Activated CD8-positive, alpha-beta memory T cell treated with anti-CD3 and anti-CD28 coated beads, Interleukin-2, amount 50 U/mL, for 4 hours (primary cell): ENCODE measurements at places on chromosomes 6 and 20.

DNA sequence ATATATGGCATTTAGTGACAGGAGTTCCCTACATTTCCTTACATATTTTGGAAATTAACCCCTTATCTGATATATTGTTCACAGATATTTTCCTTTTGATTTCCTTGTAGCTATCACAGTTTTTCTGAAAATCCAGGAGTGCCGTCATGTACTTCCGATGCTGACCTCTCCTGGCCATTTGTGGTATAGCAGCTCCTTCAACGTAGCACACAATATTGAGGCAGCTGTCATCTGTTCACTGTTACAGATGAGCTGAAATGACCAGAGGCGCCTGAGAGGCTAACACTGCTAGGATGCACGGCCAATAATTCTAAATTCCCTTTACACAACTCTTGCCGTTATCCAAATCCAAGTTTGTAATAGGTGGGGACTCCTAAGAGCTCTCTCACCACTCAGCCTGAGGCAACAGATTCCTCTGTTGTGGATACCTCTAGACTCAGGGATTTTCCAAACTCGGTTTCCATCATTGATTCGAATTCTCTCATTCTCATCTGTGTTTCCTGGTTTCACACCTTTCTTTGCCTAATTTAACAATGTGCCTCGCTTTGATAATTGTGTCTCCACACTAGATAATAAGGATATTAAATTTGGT lies 53.0 kb downstream of the MMUT start:
- peak; percentile 53 for DNase-seq

DNA sequence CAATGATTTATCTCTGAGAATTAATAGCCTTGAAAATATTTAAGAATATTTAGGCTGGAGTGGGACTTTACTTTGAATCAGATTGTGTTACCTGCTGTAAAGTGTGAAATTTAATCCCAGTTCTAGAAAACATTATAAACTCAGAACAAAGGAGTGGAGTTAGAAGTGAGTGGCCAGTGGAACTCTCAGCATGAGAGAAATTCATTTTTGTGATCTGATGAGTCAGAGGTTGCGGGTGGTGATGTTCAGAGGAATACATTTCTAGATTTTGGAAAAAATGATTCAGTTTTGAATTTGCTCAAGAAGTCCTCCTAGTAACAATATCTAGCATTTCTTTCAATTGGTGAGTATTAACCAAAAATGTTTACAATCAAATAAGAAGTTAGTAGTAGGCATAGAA lies 167.5 kb downstream of the ZFAND3 start:
- no peak for DNase-seq

GRCh38 chr20:23117738-23118137 lies 31.6 kb upstream of the CD93 start:
- peak; percentile 3 for DNase-seq

GRCh38 chr6:137167702-137168377 lies 5.6 kb downstream of the IL22RA2 start:
- DNase-seq = no peak

DNA sequence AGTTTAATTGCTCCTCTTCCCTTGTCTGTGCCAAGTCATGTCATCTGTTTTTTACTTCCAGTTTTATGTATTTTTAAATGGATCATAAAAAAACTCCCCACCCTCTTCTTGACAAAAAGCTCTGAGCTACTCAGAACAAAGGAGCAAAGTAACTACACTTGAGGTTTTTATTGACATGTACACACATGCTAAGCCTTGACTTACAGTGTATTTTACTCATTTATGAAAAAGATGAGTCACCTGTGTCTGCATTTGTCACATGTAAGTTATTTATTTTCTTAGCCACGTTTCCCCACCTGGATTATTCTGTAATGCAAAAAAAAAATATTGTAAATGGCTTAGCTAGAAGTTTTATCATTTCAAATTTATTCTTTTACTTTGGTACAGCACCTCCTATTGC lies 628.8 kb upstream of the SLC35B3 start:
- no peak for DNase-seq

DNA sequence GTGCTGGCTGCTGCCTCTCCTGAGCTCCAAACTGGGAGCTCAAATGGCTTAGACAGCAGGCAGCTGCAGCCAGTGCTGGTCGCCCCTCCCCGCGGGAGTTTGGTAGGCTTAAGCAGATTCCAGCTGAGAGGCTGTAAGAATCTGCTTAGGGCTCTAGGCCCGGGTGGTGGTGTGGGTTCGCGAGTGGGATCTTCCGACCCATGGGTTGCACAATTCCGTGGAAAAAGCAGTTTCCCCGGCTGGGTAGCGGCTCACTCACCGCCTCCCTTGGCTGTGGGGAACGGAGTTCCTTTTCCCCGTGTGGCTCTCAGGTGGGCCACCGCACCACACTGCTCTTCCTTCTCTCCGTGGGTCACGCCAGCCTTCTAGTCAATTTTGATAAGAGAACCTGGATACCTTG lies 232.5 kb downstream of the PKHD1 start:
- no peak for DNase-seq

- DNase-seq = no peak
Observed at GRCh38 chr6:31952140-31952805, 6.4 kb downstream of the CFB start.

DNA sequence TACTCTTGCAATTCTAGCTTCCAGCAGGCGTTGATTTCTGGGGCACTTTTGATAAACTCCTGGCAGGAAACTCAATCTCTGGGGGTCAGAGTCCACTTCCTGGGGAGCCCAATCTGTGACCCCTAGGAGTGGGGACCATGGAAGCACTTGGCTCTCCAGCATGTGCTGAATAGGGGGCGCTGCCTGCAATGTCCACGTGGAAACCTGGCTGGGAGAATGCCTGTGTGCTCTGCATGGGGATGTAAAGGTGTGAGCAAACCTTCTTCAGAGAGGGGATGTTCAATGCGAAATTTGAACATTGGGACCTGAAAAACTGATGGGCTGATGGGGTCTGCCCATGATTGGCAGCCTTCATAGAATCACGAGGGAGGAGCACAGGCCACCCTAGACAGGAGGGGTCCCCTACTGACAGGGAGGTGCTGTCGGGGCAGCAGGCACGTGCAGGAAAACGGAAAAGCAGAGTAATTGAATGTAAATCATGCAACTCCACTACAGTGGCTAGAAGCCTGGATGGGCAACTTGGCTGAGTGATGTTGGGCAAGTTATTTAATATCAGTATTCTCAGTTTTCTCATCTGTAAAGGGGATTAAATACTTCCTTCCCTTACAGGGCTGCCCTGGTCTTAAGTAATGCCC lies 47.8 kb downstream of the CEP43 start:
- no peak for DNase-seq

- no peak for DNase-seq
Observed at GRCh38 chr6:160202411-160202810, 56.2 kb downstream of the SLC22A2 start.

GRCh38 chr6:34559651-34560365 lies 3.7 kb upstream of the SPDEF start:
- DNase-seq = no peak

DNA sequence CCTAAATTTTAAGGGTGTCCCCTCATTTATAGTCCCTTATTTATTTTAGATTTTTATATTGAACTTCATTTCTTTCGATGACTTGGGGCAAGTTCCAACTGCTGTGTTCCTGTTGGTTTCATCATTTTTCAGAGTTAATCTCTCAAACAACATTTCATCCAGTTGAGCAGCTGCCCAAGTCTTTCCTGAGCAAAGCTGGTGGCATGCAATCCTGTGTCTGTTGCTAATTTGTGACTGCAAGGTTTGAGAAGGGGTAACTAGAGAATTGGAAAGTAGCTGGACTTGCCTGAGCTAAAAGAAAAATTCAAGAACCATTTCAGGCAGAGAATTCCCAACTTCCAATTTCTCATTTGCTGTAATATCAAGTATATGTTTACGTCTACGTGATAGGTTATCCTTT lies 881.5 kb upstream of the SLC35B3 start:
- DNase-seq = no peak

DNA sequence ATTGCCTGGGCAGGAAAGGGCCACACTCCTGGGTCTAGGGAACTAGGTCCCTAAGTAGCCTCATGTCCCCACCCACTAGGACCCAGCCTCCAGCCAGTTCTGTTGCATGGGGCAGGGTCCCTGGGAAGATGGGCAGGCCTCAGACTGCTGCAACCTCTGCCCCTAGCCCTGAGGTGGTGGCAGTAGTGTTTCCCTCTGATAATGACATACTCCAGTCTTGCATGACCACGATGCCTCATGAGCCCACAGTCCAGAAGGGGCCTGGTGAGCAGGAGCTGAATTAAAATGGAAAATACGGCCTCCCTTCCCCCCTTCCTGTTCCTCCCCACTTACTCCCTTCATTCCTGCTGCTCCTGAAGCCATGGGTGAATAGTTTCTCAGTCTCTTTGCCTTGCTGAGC lies 36.0 kb upstream of the SCRT2 start:
- DNase-seq = no peak

DNA sequence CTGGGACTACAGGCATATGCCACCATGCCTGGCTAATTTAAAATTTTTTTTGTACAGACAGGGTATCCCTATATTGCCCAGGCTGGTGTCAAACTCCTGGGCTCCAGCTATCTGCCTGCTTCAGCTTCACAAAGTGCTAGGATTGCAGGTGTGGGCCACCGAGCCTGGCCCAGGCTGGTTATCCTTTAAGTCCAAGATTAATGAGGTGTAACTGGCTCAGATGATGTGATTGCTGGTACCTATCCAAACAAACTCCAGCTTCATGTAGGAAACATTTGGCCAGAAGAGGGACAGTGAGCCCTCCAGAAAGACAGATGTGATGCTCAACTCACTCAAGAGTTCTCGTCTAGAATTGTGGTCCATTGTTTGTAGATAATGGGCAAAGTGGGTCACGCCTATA lies 9.2 kb upstream of the ZNF318 start:
- DNase-seq = no peak

DNA sequence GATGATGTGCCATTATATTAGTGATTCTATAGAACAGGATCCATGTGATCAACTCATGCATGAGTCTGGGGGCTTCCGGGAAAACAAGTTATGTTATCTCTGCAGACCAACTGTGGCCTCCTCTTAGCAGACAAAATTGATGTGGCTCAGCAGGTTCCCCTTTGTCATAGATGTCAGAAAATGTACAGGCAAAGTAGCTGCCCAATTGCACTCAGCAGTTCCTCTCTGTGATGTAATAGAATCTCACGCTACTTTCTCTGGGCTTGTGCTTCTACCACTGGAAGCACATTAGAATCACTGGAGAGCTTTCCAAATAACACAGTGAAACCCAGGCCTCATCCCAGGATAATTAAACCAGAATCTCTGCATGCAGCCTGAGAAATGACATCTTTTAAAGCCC lies 253.1 kb downstream of the SLC24A3 start:
- DNase-seq = no peak

- no peak for DNase-seq
Observed at GRCh38 chr6:109008537-109009235, 86.0 kb downstream of the SESN1 start.

- DNase-seq = peak; percentile 50
Observed at GRCh38 chr6:37170273-37171200, 585 bp downstream of the PIM1 start.

GRCh38 chr6:16676376-16676775 lies 84.9 kb downstream of the ATXN1 start:
- DNase-seq = no peak

DNA sequence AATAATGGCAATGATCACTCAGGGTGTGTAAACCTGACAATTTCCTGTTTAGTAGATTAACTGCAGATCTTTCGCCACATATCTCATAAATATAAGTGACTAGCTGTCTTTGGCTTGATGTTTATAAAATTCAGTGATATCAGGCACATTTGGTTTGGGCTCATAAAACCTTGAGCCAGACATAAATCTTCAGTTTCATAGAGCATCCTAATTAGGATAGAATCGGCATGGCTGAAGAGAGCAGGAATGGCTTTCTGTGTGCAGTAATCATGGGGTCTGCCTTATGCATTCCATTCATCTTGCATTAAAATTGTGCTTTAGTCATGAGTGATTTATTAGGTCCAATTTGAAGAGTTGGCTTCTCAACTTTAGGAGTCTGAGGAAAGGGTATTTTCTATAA lies 27.2 kb downstream of the AIG1 start:
- DNase-seq = no peak

GRCh38 chr6:64270083-64270482 lies 634.5 kb downstream of the PHF3 start:
- DNase-seq = no peak

DNA sequence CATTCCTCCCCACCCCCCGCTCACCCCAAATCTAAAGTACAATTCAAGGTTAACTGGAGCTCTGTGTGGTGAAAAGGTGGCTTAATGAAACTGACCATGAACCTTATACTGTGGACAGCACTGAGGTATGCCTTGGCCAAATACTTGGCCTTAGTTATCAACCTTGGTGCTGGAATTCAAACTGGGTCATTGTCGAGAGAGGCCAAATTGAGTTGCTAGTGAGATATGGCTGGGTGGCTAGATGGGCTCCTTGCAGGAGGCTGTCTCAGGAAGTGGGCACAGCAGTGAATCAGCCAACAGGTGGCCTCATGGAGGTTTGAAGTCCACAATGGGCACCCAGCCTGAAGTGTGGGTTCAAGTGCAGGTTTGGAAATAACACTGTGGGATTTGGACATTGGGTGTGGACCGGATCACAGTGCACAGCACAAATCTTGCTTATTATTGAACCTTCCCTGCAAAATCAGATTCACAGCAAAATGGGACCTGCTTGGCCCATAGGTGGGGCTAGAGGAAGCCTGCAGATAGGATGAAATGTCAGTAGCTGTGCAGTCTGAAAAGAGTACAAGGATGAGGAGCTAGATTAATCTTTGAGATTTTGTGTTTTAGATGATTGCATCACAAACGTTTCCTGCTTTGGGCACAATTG lies 5.6 kb upstream of the BTBD3 start:
- DNase-seq = no peak

GRCh38 chr6:133277900-133278545 lies 36.9 kb downstream of the EYA4 start:
- no peak for DNase-seq

GRCh38 chr6:131586543-131586942 lies 13.5 kb downstream of the ARG1 start:
- DNase-seq = no peak

DNA sequence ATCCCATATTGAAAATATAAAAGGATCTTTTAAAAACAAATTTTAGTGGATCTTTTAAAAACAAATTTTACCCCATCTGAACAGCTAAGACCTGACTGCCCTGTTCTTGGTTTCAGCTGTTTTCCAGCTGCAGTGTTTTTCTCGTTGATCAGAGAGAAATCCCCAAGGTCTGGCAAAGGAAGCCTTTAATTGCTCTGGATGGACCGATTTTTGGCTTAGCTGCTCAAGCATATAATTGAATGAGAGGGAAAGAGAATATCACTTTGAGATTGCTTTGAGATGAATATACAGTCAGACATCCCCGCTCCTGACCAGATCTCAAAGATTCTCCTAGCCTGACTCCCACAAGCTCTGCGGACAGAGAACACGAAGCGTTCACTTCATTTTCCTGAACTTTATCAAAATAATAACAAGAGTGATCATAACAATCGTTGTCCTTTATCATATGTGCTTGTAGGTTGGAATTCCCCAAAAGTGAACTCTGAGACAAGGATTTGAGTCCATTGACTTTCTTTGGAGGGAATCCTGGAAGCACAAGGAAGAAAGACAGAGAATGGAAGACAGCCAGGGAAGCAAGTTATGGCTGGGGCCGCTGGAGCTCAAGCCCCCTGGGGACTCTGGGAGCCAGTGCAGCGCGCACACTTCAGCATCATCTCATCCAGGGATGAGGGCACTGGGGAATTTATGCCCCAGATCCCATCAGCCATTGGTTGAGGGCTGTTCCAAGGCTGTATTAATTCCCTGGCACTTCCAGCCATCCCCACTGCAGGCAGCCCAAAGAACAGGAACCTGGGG lies 101.3 kb downstream of the SNX5 start:
- no peak for DNase-seq
